ENCODE measurements at places on chromosomes 5 and 9.

GRCh38 chr9:35696520-35697215, 6.9 kb upstream of the TPM2 start:
- ATAC-seq = peak; percentile 55

DNA sequence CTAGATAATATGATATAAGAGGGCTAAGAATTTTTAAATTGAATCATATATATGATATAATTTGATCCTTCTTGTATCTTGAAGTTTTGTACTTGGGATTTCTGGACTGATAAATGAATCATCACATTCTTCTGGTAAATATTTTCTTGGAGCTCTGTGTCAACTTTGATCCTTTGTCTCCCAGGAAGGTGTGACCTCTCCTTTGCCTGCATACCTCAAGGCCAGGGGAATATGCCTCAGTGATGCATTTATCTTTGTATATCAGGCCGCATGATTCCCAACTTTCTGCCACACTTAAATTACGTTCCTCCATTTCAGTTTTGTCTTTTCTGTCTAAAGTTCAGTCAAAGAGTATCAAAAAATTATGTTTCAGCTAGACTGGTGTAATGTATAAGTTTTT, 101.2 kb downstream of the NLN start:
- ATAC-seq = no peak

GRCh38 chr5:4634342-4634741, 505.8 kb upstream of the ADAMTS16 start:
- no peak for ATAC-seq

DNA sequence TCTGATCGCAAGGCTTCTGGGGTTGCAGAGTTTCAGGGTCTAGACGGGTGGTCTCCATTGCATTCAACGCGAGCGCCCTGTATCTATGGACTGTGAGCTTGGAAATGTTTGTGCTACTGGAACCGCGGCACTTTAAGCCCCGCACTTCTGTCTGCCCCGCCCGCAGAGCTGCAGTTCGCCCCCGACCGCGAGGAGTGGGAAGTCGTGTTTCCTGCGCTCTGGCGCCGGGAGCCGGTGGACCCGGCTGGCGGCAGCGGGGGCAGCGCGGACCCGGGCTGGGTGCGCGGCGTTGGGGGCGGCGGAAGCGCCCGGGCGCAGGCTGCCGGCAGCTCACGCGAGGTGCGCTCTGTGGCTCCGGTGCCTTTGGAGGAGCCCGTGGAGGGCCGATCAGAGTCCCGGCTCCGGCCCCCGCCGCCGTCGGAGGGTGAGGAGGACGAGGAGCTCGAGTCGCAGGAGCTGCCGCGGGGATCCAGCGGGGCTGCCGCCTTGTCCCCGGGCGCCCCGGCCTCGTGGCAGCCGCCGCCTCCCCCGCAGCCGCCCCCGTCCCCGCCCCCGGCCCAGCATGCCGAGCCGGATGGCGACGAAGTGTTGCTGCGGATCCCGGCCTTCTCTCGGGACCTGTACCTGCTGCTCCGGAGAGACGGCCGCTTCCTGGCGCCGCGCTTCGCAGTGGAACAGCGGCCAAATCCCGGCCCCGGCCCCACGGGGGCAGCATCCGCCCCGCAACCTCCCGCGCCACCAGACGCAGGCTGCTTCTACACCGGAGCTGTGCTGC, 1.0 kb downstream of the ADAMTS19 start:
- peak; percentile 57 for ATAC-seq

- ATAC-seq = peak; percentile 76
Measured at GRCh38 chr5:168348084-168348414, 56.6 kb downstream of the WWC1 start.

GRCh38 chr9:127457191-127457878, 6.0 kb downstream of the LRSAM1 start:
- no peak for ATAC-seq

- no peak for ATAC-seq
Measured at GRCh38 chr9:2018764-2019558, 3.8 kb downstream of the SMARCA2 start.

DNA sequence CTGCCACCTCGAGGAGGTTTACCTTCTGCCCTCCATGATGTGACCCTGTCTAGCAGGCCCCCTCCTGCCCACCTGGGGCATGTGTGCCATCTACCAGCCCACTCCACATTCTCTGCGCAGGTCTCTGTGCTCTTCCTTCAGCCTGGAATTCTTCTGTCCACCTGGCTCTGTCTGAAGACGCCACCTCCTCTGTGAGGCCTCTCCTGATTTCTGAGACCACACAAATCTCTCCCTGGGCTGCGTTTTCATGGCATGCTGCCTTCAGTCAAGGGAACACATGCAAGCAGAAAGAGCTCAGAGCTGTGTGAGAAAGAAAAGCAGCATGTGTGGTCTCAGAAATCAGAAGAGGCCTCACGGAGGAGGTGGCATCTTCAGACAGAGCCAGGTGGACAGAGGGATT, 22.1 kb downstream of the FOXE1 start:
- ATAC-seq = no peak

All from esophagus mucosa (tissue), 1 donor.